ENCODE measurements at places on chromosomes 1 and 21.
A peak's percentile ranks its signal among the peaks of the same experiment; 100 is the strongest.

DNA sequence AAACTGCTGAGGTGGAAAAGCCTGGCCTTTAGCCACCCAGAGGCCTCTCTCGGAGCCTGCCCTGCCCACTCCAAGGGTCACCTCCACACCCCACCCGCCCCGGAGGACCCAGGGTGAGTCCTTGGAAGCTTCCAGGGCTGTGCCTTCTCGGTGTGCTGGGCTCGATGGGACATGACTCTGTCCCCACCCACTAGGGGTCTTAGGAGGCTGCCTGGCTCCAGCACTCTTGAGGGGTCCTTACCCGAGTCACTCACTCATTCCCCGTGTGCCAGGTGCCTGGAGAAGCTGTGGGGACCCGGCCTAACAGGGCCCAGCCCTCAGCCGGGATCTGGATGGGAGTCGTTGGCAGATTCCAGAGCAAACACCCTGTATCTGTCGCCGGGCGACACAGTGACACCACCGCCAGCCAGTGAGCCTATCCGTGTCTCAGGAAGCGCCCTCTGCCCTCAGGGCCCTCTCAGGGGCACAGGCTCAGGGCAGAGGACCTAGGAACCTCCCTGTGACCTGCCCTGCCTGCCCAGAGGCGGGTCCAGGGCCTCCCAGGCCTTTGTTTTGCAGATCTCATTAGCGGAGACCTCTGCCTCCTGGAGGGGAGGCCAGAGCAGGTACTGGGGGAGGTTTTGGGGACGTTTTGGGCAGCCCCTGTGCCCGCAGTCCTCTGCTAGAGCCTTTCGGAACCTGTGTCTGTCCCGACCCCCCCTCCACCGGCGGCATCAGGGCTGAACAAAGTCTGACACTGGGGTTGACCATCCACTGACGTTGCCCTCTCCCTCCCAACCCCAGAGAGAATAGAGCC lies 3.1 kb upstream of the PRKCZ start:
- no peak for DNase-seq

GRCh38 chr1:229894532-229894931 lies 172.5 kb upstream of the GALNT2 start:
- no peak for DNase-seq

GRCh38 chr1:34831721-34832246 lies 27.8 kb downstream of the SMIM12 start:
- no peak for DNase-seq

DNA sequence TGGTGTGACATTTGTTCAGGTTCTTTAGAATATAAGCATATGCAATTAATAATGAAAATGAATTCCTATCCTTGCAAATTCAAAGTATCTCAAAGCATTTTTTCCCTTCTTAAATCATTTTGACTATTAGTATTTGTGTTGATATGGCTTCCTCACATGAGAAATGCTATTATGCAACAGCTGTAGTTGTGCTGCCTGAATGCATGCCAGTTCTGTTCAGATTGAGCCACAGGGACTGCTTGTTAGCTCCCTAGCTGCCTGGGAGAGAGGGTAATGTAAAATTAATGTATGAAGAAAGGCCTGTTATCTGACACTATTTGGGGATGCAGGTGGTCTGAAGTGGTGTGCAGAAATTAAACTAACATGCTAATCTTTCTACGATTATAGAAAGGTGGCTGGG lies 45.5 kb downstream of the CACHD1 start:
- no peak for DNase-seq

GRCh38 chr1:186442651-186443375 lies 18.1 kb downstream of the PDC start:
- DNase-seq: no peak

DNA sequence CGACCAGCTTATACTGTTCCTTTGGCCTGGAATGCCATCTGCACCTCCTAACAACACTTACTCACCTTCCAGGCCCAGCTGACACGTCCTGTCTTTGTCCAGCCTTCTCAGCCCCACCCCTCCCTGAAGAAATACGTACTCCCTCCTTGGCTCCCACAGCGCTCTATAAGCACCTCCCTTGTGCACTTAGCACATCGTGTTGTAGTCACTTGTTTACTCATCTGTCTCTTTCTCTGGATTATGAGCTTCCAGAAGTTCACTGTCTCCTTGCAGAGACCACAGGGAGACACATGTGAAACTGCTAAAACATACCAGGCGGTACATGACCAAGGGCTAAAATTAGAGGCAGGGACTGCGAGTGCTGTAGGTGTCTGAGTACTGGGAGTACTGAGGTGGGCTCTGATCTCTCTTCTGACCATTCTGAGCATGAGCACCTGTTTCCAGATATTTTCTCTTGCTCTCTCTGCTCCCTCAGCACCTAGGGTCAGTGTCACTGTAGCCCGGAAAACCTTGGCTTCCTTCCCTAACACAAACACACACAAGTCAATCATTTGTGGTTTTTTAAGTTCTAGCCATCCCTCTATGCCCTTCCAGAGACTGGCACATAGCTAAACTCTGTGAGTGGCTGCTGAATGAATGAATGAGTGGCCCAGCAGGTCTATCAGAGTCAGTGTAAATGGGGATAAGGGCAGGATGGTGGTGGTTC lies 5.1 kb downstream of the DCST1 start:
- DNase-seq: no peak

- no peak for DNase-seq
Measured at GRCh38 chr1:181100015-181100905, 11.8 kb downstream of the IER5 start.

DNA sequence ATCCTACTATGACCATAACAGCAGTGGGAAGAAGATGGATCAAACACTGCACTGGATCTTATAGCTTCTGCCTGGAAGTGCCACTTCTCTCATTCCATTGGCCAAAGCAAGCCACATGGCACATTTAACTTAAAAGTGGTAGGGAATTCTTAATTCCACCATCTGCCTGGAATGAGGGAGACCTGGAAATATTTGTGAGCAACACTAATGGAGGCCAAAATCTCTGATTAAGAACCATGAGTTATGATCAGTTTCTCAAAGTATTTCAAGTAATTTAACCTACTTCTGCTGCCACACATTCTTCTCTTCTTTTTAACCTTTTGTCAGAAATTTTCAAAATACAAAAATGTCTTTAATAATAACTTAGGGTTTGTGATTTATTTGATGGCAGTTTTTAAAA lies 154.0 kb upstream of the C1orf87 start:
- DNase-seq: no peak

- DNase-seq: no peak
Measured at GRCh38 chr1:209341673-209342420, 241.7 kb upstream of the CAMK1G start.

- no peak for DNase-seq
Measured at GRCh38 chr1:31573261-31573660, 3.1 kb upstream of the TINAGL1 start.

GRCh38 chr1:58454385-58454784 lies 92.1 kb downstream of the OMA1 start:
- no peak for DNase-seq

DNA sequence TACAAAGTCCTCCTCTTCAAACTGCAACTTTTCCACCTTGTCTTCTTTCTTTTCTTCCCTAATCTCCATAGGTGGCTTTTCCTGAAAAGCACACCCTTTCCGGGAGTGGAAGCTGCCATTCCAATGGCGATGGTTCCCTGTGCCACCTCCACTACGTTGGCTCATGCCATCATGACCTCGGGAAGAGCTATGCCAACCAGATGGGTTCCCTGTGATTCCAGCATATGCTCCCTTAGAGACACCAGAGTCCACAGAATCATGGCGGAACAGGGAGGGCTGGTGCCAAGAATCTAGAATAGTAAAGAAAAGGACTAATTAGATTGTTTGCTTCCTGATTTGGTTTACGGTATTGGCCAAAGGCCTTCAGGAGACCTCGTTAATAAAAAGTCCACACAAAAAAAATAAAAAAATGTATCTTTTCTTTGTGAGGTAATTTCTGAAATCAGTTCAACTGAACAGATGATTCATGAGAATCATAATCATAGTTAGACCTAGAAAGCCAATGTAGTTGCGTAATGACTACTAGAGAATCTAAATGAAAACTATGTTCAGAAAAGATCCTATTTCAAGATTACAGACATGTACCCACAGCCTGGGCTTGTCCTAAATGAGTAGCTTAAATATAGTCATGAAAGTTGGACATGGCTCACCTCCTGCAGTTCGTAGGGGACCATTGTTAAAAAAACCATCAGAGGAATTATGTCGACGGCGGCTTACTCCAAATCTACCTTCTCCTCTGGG lies 30.9 kb upstream of the CCDC17 start:
- no peak for DNase-seq

DNA sequence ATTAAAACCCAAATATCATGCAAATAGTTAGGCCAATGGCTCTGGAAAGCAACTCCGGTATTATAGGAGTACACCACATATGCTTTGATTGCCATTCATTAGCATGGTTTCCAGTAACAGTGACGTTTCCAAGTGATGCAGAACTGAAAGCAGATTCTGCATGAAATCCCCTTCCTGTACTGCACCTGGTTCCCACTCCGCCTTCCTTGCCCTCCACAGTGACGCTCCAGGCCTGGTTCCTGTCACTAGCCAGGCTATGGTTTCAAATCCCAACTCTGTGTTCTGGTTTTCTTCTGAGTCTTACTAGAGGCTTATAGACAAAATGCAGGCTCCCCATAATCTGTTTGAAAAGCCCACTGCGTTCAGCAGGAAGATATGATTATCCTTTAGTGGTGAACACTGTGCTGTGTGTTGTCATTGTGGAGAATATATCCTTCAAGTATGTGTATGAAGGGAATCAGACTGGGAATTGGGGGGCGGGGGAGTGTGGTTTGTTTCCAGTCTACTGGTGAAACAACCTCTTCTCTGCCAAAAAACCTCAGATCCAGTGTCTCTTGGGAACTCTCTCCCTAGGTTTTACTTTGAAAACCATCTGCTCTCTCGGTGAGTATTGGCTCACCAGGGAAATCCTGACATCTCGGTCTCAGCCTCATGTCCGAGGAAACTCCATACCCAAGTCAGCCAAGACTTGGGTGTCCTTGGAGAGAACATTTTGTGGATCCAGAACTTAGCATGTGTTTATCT lies 78.7 kb downstream of the TYW3 start:
- DNase-seq: no peak

GRCh38 chr1:84947536-84948410 lies 49.1 kb downstream of the MCOLN2 start:
- peak; percentile 17 for DNase-seq

DNA sequence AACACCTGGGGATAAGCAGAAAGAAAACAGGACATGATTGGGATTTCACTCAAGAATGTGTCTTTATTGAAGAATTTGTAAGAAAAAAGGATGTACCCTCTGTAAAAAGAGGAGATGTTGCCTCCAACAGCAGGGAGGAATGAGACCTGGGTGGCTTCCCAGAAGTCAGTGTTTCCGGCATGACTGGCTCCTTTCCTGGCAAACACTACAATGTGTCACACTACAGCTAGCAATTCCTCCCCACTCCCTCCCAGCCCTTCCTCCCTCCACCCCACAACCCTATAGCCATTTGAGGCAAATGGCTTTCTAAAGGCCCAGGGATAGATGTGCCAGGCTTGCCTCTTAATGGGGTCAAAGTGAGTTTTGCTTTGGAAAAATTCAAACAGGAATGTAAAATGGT lies 11.5 kb upstream of the COL8A2 start:
- no peak for DNase-seq

GRCh38 chr1:117371441-117372151 lies 4.3 kb downstream of the MAN1A2 start:
- DNase-seq: no peak

- no peak for DNase-seq
Measured at GRCh38 chr1:6483017-6483760, 8.3 kb downstream of the PLEKHG5 start.

DNA sequence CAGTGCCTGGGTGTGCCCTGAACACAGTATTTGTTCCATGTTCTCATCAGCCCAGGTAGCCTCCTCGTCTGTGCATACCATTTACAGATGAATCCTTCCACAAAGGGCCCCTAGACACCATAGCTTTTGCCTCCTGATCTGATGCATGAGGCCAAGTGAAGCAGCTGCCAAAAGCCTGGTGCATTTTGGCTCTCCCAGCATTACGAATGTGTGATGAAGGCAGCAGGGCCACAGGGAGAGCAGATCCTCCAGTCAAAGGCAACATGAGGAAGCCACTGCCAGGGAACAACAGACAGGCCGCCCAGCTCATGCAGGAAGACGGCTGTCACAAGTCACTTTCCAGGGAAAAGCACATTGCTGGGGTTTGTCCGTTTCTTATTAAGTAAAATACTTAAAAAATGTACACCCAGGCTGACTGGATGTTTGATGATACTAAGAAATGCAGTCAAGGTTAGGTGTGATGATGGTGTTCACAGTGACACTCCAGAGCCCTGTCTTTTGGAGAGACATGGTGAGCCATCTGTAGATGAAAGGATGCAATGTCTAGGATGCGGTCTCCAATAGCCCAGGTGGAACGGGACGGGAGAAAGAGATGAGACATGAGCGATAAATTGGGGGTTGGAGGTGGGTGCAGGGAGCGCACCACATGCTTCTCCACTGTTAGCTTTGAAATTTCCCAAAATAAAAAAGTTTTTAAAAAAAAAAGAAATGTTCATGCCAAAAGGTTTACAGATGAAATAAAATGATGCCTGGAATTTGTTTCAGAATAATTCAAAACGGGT lies 48.7 kb downstream of the NPHP4 start:
- DNase-seq: no peak

GRCh38 chr1:192363177-192363576 lies 46.4 kb downstream of the RGS21 start:
- peak; percentile 5 for DNase-seq

DNA sequence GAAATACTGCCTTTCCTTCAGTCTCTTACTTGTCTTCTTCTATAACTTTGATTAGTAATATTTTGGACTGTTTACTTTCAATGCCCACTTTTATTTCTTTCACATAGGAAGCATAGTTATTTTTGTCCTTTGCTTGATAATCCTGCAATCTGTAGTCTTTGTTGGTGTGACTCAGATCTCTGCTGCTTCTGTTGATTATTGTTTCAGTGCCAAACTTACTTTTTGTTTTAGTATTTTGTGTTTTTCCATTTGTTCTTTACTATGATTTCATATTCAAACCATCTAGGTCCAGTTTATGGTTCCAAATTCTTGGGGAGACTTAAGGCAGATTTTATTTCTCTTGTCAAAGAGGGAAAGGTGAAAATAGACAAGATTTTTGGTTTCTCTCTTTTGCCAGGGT lies 399.9 kb downstream of the HLX start:
- DNase-seq: no peak

Data from NAMALWA (cell line).